ENCODE measurements at places on chromosomes 2 and 18. TPM values are rescaled to one million over a fixed set of nuclear protein-coding genes. Genes with fewer than 3 reads are reported as not detected.

The PDE1A gene
- 3.2 TPM for total RNA-seq

The CYRIA gene
- 0.24 TPM for total RNA-seq

The IL36RN gene
- not detected for total RNA-seq

The OSBPL1A gene
- total RNA-seq, result 54.5 TPM

The IL37 gene
- total RNA-seq, result not detected

The DNER gene
- total RNA-seq, result not detected

The NGEF gene
- 2.1 TPM for total RNA-seq

The LAMA3 gene
- total RNA-seq, result 4.9 TPM

The CGREF1 gene
- 1.5 TPM for total RNA-seq

The RMDN2 gene
- 9.4 TPM for total RNA-seq

The ACMSD gene
- not detected for total RNA-seq

The IL36A gene
- not detected for total RNA-seq

The MMADHC gene
- 117 TPM for total RNA-seq

The LYPD6 gene
- total RNA-seq, result 9.0 TPM

The ENOSF1 gene
- 50.1 TPM for total RNA-seq

The SERPINB10 gene
- not detected for total RNA-seq

The CAPN13 gene
- not detected for total RNA-seq

The COL5A2 gene
- 1,022 TPM for total RNA-seq

The PTRHD1 gene
- total RNA-seq, result 17.7 TPM

The EVA1A gene
- 31.2 TPM for total RNA-seq

The MGAT4A gene
- 0.24 TPM for total RNA-seq

The SH3BP4 gene
- total RNA-seq, result 214 TPM

The ANKRD29 gene
- 9.1 TPM for total RNA-seq

The C2orf42 gene
- total RNA-seq, result 28.9 TPM

The SLC16A14 gene
- under 0.01 TPM for total RNA-seq

The CFC1 gene
- not detected for total RNA-seq

The ITGAV gene
- 295 TPM for total RNA-seq

The ZBTB7C gene
- total RNA-seq, result not detected

The KIF1A gene
- not detected for total RNA-seq
